ENCODE measurements at places on chromosomes 6 and 20.

GRCh38 chr20:16349523-16350260, 223.6 kb downstream of the KIF16B start:
- DNase-seq, result no peak

GRCh38 chr6:446418-447366, 55.1 kb downstream of the IRF4 start:
- no peak for DNase-seq

DNA sequence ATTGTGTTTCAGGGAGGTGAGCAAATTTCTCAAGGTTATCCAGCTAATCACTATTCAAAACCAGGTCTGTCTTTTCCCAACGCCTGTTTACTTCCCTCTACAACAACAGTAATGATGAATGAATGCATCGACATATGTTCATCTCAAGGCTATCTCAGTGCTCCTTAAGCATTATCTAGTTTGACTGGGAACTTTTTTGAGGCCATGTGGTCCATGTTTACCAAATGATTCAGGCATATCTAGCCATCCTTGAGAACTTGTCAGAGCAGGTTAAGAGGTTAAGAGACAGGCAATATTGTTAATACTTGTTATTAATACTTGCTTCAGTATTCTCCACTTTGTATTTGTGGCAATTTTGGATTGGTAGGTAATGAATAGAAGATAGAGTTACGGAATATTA, 1038.4 kb upstream of the FLRT3 start:
- no peak for DNase-seq

- peak; percentile 2 for DNase-seq
Measured at GRCh38 chr6:3915076-3915791, 66.1 kb downstream of the FAM50B start.

DNA sequence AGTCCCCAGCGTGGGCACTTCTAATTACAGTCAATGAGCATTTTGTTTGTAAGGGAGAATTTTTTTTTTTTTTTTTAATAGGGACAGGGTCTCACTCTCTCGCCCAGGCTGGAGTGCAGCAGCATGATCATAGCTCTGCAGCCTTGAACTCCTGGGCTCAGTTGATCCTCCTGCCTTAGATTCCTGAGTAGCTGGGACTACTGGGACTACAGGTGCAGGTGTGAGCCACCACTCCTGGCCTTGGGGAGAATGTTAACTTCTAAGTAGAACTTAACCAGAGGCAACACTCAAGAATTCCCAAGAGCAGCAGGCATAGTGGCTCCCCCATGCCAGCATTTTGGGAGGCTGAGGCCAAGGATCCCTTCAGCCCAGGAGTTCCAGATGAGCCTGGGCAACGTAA, 52.9 kb upstream of the ZNF217 start:
- no peak for DNase-seq

- DNase-seq, result peak; percentile 83
Measured at GRCh38 chr6:11824986-11825385, 46.4 kb upstream of the ADTRP start.

DNA sequence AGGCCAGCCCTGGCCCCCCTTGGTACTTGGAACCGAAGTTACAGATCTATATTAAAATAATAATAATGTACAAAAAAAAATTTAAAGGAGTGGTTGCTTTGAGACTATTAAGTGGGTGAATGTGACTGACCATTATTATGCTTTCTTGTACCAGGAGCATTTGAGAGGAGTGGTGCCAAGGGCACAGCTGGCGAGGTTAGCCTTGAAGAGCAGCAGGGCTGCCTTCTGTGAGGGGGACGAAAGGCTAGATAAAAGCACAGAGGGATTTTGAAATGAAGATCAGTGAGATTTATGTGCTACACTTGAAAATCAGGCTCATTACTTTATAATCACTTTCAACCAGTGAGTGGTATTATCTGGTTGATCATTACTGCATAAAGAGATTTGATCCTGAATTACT, 48.6 kb downstream of the FIG4 start:
- no peak for DNase-seq

DNA sequence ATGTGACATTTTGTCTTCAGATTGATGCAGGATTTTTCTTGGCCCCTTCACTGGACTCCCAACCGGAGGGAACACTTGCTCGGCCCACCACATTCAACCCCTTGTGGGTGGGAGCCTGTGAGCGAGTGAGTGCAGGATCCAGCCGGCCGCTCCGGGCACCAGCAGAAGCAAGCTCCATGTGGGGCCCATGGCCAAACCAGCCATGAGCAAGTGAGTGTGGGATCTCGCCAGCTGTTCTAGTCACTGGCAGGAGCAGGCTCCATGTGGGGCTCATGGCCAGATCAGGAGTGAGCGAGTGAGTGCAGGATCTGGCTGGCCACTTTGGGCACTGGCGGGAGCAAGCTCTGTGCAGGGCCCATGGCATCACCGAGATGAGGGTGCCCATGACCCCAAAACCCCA, 42.6 kb downstream of the OSTM1 start:
- DNase-seq, result no peak

DNA sequence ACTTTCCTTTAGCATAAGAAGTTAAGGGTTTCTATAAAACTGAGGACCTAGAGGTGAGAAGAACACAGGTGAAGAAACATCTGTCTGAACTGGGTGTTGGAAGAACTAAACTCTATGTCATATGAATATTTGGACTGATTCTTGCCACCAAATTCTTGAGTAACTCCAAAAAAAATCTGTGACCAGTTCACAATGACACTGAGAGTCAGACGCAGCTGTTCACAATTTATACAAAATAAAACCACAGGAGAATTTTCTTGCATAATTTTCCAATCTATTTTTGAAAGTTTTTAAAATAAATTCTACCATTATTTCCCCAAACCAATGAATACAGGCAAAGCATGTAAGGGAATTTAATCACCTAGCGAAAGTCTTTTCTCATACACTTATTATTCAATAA, 148.1 kb upstream of the TCF21 start:
- no peak for DNase-seq

- DNase-seq, result no peak
Measured at GRCh38 chr6:37515712-37516075, 16.0 kb upstream of the CCDC167 start.

DNA sequence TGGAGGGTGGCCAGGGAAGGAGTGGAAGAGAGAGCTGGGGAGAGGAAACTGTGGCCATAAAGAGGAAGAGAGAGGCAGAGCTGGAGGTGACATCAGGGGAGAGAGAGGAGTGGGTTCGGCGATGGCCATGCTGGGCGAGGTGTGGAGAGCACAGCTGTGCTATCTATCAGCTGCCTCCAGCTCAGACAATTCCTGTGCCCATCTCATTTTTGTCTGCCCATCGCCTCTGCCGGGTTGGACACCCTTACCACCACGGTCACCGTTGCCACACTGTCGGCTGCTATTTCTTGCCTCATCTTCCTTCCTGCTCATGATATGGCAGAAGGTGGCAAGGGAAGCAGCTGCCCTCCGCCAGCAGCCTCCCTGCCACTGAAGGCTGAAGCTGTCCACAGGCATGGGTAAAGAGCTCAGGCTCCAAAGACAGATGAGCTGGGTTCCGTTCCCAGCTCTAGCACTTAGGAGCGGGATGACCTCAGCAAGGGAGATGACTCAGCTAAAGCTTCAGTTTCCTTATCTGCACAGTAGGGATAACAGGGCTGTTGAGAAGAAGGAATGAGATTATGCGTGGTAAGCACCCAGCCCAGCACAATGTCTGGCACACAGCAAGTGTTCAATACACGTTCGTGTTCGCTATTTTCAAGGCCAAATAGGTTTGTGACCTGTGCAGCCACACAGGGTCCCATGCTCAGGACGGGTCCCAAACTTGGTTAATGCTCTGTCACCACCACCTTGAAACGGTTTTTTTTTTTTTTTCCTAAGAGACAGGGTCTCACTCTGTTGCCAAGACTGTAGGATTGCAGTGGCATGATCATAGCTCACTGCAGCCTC, 21.9 kb upstream of the TAF8 start:
- DNase-seq, result no peak

- DNase-seq, result no peak
Measured at GRCh38 chr6:17985934-17986655, 1.3 kb downstream of the KIF13A start.

GRCh38 chr6:145783796-145784195, 30.8 kb downstream of the FBXO30 start:
- no peak for DNase-seq

DNA sequence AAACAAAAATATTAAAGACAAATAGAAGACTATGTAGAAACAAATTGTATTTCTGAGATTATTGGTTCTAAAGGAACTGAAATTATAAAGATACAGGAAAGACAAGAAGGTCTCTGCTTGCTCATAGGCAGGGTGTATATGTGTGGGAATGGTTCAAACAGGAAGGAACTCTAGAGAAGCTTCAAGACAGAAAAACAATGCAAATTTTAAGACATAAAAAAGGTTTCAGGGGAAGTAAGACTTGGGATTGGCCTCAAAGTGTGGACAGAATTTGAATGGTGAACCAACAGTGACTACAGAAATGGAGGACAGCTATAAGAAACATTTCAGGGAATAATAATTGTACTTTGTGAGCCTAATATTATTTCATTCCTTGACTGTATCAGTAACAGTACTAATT, 50.3 kb downstream of the OR2B2 start:
- DNase-seq, result no peak

DNA sequence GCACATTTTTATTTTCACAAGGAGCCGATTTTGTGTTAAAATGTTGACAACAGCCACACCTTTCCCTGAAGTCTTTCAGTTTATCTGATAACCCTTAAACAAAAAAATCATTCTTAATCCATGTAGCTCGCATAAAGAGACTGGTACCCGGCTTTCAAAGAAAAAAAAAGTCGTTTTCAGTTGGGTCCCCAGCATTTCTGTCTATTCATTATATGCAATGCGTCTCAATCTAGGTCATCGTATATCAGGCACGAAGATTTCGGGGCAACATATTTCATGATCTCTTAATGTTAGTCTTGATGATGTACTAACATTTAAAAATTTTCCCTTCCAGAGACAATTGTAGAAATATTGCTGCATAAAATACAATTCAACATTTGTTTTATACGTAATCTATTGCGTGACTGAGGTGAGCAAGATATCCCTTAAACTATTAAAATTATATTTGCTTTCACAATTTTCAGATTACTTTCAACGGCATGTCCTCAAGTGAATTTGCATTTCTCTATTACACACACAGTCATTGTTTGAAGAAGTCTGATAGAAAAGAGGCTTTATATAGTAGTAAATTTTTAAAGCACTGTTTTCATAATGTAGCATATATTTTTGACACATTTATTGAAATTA, 2.9 kb upstream of the TUBB2B start:
- no peak for DNase-seq

DNA sequence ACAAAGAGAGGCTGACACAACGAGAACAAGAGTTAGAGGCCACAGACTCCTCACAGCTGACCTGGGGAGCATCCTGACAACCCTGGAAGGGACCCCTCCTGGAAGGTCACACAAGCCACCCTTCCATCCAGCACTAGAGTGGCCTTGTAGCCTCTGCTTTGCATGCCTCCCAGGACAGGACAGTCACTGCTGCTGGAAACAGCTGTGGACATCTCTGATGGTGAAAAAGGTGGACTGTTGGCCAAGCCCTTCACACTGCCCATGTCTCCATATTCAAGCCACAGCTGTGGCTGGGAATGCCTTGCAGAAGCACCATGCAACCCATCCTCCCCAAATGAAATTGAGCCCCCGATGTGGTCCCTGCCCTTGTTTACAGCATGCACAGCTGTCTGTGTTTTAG, 102.1 kb upstream of the SRSF6 start:
- no peak for DNase-seq

GRCh38 chr20:53226826-53227225, 254.7 kb downstream of the TSHZ2 start:
- DNase-seq, result peak; percentile 24

Measured in GM12864 (cell line).